Fibroblast of skin of right biceps (primary cell): ENCODE measurements at places on chromosomes 2 and 18.

GRCh38 chr18:2871111-2871720 is 24.4 kb downstream of the EMILIN2 start:
- DNase-seq, result no peak

DNA sequence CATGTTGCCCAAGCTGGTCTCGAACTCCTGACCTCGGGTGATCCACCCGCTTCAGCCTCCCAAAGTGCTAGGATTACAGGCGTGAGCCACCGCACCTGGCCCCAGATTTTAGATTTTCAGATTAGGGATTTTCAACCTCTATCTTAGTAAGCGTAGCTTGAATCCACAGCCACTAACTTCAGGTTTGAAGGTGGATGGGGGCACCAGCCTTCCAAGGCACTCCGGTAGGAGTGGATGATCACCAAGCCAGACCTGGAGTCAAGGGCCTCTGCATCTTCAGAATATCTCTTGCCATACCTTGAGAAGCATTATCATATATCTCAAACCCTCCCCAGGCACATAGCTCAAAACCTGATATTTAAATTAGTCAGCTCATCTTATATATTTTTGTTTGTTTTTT is 17.9 kb downstream of the GALM start:
- no peak for DNase-seq

DNA sequence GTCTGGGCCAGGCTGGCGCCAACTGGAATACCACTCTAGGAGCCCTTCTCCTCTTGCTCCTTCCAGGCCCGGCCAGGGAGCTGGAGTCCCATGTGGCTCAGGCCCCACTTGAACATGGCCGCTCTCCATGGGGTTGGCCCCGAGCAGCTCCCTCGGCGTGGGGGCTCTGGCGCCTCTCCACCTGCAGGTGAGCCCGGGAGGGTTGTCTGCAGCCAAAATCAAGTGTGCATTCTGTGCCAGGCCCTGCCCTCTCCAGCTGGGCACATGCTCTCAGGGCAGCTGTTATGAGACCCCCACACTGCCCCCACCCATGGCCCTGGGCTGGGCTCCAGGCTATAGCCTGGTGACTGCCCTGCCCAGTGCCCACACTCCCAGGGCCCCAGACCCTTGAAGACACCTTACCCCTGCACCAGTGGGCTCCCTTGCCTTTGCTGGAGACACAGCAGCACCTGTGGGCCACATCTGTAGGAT is 45.8 kb upstream of the HS6ST1 start:
- DNase-seq, result no peak

GRCh38 chr2:218445602-218446001 is 26.7 kb downstream of the VIL1 start:
- no peak for DNase-seq

DNA sequence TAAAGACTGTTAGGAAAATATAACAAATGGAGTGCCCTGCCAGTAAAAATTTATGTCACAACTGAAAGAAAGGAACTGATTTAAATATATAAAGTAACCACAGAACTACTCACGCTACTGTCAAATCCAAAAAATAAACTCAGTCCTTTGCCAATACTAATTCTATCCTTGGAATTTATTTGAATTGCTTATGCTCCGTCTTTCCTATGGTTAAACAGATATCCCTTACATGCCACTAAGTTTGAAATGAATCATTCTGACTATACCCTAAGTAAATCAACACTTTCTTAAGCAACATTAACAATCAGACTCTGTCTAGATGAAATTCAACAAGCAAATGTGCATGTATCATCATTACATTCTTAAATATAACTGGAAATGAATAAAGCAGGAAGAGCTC is 9.8 kb downstream of the HNRNPLL start:
- peak; percentile 70 for DNase-seq

DNA sequence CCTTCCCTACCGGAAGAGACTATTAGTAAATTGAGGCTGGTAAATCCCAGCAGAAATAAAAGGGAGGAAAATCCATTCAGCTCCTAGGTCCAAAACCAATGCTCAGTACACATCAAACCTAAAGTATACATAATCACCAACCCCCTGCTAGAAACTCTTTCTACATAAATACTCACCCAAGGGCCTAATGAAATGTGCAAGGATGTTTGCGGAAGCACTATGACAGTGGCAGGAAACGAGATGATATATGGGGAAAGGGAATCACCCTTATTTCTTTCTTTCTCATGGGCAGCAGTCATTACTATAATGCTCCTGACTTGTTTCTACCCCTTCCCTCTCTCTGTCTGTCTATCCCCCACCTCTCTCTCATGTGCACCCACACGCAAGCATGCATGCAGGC is 1.3 kb upstream of the SCTR start:
- no peak for DNase-seq

DNA sequence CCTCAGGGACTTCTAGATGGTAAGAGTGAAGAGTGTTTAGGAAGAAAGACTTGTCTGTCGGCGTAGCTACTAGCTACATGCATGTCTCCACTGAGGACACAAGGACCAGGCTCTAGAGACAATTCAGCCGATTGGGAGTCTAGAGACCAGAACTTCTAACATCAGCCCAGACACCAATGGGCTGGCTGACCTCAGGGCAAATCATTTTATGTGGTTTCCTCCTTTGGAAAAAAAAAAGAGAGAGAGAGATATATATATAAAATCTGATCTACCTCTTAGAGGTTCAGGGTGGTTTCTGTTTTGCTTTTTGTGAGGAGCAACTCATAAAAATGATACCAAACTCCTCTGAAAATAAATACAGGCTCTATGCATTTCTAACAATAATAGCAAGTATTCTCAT is 212.8 kb downstream of the BCL2 start:
- DNase-seq, result no peak

DNA sequence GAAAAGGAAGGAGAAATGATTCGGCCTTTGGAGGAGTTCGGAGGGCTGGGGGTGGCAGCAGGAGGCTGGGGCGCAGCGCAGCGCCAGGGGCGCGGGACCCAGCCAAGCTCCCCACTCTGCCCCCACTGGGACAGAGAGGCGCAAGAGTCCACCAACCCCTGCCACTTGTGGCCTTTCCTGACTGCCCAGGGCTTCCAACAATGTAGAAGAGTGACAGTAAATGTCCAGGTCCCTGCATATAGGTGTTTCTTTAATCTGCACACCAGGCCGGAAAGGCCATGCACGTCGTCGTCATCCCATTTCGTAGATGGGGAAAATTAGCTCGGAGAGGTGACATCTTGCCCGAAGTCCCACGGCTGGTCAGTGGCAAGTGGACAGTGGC is 96.6 kb downstream of the INHBB start:
- DNase-seq, result no peak

DNA sequence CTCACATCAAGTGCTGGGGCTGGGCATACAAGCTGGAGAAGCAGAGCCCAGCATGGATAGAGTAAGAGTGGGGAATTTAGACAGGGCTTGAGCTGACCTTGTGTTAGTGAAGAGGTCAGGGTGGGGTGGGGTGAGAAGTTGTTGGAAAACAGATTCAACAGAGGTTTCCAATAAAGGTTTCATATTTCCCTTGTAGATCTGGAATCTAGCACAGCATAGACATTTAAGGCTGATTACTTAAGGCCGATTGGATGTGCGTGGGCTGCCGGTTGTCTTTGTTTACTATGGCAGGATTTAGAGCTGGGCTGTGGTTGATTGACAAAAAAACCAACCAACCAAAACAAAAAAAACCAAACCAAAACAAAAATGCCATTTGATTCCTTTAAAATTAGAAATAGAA is 114.9 kb upstream of the SEC11C start:
- peak; percentile 16 for DNase-seq

DNA sequence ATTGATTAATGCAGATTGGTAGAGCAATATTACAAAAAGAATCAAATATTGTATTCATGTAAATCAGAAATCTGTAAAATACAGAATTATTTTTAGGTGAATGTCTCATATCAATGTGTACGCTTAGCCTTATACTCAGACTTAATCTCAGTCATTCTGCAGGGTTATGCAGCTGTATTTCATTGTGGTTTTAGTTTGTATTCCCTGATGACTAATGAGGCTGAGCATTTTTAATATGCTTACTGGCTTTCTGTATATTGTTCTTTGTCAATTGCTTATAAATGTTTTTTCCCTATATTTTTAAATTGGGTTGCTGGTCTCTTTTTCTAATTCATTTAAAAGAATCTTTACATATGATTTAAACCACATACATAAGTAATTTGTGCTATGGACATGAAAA is 50.1 kb downstream of the CDH19 start:
- DNase-seq, result peak; percentile 66

DNA sequence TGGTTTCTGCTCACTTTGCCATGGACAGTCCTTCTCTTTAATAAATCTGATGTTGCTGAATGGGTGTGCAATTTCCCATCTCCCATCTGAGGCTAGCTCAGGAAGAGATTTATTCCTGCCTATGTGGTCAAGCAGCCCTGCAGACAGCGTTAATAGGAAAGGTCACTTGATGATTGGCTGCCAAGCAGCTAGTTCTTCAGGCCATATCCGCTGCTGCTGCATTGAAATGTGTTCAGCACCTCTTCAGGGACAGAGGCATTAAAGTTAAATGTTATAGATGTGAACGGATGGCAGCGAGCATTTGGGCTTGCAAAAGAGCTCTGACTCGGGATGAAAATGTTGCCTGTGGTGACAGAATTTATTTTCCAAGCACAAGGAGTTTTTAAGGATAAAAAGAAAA is 474.2 kb downstream of the PIK3C3 start:
- no peak for DNase-seq

- DNase-seq, result no peak
These were observed 331 bp downstream of the SERPINE2 start for GRCh38 chr2:224038830-224039079.

- no peak for DNase-seq
These were observed 820.0 kb downstream of the CPS1 start for GRCh38 chr2:211376410-211376809.

DNA sequence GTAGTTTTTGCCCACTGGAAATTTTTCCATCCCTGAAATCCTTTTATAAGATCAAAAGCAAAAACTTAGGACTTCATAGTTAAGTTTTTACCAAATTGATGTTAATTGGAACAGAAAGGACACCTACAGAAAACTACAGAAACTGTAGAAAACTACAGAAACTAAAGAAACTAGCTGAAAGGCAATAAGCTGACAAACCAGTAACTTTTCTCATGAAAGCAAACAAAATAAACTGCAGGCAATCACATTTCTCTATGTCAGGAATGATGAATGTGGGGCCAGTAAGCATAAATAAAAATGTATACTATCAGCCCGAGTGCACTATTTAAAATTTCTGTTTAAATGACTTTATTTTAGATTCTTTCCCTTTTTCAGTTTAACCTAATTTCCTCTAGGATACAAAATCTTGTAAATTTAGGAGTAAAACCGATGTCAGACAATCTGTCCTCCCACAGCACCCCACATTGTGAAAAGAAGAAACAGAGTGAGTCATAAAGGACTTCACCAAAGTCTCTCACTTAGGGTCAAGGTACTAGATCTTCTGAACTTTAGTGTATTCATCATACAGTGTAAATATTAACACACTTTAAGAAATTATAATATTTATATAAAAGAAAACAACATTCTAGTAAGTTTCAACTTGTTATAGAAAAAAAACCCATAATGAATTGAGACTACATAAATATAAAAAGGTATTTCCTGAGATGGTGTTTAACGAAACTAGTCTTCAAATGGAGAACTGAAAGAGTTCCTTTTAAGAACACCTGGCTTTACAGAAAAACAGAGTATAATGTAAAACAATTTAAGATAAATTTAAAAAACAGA is 46.6 kb downstream of the USP40 start:
- no peak for DNase-seq

DNA sequence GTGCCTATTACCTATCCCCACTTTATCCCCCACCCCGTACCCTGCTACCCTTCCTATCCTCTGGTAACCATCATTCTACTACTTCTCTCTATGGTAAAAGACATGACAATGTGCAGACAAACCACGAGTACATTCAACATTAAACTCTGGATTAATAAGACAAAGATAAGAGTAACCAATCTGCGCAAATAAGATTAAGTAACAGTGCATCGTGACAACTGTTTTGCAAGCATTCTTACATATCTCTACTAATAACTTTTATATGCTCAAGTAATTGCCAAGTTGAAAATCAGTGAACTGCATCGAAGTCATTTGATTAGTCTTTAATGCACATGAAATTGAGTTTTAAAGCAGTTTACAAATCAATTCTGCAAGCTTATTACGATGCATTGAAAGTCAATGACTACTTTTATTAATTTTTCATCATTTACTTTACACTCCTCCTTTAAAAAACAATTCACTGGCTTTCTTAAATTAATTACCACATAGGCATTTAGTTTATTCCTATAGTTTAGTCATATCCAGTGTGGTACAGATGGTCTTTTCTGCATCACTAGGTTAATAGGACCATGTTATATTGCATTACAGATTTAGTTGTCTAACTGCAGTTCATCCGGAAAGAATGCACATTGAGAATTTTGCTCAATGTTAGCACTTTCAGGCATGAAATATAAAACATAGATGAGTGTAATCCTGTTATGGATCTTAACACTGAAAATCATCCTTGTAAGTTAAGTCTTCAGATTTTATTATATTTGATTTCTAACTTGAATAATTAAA is 178.1 kb downstream of the GCA start:
- DNase-seq, result no peak

DNA sequence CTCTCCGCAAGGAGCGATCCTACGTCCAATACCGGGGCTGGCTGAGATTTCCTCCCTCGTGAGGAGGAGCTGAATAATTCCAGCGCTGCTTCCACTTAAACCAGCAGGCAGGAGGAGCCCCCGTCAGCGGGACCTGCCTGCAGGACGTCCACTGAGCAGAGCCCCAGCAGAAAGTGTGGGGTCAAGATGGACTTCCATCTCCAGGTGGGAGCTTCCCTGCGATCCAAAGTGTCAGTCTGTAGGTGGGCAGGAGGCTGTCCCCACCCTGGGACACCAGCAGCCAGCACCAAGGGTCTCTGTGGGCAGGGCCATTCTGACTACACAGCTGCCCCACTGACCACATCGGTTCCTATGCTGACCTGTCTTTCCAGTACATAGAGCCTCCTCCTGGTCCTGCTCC is 462 bp upstream of the OTOS start:
- no peak for DNase-seq

DNA sequence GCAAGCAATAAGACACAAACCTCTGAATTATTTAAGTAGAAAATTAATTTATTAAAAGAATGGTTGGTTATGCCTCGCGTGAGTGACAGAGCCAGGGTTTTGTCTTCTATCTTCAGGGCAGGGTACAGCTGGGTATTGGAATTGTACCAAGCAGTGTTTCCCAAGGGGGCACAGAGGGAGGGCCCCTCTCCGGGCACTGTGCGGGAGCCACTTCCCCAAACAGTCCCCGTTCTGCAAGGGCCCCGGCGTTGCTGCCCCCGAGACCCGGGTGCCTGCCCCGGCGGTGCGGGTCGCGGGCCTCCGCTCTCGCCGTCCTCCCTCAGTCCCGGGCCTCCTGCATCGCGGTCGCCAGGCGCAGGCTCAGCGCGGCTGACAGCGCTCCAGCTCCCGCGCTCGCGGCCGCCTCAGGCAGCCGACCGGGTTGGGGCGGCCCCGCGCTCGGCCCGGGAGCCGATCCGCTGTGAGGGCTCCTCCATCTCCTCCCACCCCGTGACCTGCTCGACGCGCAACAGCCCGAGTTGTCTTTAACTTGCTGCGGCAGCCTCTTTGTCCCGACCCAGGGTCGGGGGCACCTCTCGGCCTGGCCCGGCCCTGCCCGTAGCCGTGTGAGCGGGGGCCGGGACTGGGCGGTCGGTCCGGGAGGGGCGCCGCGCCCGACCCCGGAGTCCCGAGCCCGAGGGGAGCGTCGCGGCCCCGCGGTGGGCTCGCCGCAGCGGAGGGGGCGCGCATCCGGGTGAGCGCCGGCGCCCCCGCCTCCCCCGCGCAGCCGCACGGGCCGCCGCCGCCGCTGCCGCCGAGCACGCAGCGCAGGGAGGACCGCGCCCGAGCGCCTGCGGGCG is 620 bp upstream of the GALNT1 start:
- DNase-seq, result peak; percentile 65
